Colonic mucosa (tissue), 4 donors: ENCODE measurements at places on chromosomes 6 and 20. TPM values are rescaled to one million over a fixed set of nuclear protein-coding genes. Genes with fewer than 3 reads are reported as not detected.

DNA sequence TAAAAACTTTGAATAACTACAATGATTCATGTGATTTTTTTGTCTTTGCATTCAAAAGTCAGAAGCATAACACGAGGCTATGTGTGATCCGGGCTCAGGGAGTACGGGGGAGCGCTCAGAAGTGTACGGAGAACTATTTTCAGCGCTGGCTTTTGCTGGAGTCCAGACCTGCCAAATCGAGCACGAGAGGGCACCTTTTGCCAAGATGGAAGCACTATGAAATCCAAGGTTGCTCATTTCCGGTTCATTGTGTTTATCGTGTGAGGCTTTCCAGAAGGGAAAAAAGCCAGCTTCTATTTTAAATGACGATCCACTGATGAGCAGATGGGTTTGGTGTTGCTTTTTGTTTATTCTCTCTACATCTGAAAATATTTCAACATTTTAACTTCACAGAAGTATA lies 11.3 kb downstream of the RAMACL start:
- H3K4me3 ChIP-seq, result no peak overlapping the region
- H3K4me1 ChIP-seq, result no peaks in the 10 kb centered on the region
- no peak for DNase-seq
- no peak overlapping the region for H3K27ac ChIP-seq

Gene TEAD3
- total RNA-seq, result 24.5 TPM

Gene ASIP
- not detected for total RNA-seq

DNA sequence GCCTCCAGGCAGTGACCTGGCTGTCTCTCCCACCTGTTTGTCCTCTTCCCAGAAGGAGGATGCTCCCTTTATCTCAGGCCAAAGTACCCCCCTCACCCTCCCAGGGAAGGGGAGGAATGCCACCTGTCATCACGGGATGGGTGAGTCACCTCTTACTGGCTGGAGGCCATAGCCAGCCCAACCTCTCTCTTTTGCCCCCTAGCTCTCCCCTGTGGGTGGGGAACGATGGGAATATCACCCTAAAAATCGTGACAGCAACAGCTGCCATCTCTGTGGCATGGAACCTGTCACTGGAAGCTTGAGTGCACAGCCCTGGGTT lies 137.5 kb upstream of the PTPN1 start:
- no peak for DNase-seq
- no peaks in the 10 kb centered on the region for H3K36me3 ChIP-seq
- H3K27ac ChIP-seq, result no peak overlapping the region
- no peaks in the 10 kb centered on the region for H3K4me1 ChIP-seq
- no peaks in the 10 kb centered on the region for H3K27me3 ChIP-seq

Gene TCP11
- total RNA-seq, result not detected

GRCh38 chr6:135782546-135782945 lies 69.0 kb upstream of the PDE7B start:
- no peak for DNase-seq
- no peaks in the 10 kb centered on the region for H3K36me3 ChIP-seq
- no peak overlapping the region for H3K4me3 ChIP-seq
- no peaks in the 10 kb centered on the region for H3K27me3 ChIP-seq
- H3K4me1 ChIP-seq, result no peaks in the 10 kb centered on the region

Gene RPS6KA2
- 7.8 TPM for total RNA-seq
